Amniotic epithelial cell (primary cell): ENCODE measurements at places on chromosomes 6 and 20.

- DNase-seq: peak; percentile 97
Measured at GRCh38 chr6:84764332-84765049, at the start of gene TBX18. Gene TBX18, minus strand, starts transcription at chr6:84764598. Its CDS starts 417 bp downstream, at chr6:84764181.

DNA sequence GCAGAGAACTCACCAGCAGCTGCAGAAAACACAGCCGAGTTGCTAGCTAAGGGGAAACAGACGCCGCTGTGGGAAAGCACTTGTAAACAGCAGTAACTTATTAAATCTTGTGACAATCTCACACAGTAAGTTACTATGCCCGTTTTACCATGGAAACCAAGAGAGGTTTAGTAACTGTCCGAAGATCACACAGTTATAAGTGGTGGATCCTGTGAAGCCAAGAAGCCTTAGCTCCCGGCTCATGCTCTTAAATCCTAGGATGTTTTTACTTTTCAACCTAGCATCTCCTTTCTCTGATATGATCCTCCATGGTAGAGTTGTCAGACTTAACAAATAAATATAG, 1.5 kb upstream of the SULF2 start:
- no peak for DNase-seq

GRCh38 chr6:168343239-168344150, 23.9 kb upstream of the DACT2 start:
- DNase-seq: no peak

- DNase-seq: peak; percentile 40
Measured at GRCh38 chr6:146028252-146028795, 538 bp upstream of the GRM1 start.
